ENCODE measurements at places on chromosomes 2 and 18.

DNA sequence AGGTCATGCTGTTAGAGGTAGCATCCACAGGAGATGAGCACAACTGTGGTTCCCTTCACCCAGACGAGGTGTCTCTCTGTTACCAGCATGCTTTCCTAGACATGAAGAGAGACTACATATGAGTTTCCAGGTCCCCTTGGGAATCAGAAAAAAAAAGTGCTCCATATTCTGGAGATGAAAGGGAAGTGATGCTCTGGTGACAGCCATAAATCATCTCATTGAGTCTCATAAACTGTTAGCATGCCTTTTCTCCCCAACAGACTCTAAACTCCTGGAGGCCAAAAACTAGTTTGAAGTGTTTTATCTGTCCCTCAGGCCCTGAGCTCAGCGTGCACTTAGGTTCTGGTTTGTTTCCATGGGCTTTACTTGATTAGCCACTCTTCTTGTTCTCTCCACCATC is 124.6 kb upstream of the CREB1 start:
- DNase-seq, result no peak

GRCh38 chr2:175318542-175318941 is 137.0 kb upstream of the ATP5MC3 start:
- no peak for DNase-seq

- no peak for DNase-seq
Measured at GRCh38 chr2:180442860-180443644, 436.0 kb upstream of the CWC22 start.

DNA sequence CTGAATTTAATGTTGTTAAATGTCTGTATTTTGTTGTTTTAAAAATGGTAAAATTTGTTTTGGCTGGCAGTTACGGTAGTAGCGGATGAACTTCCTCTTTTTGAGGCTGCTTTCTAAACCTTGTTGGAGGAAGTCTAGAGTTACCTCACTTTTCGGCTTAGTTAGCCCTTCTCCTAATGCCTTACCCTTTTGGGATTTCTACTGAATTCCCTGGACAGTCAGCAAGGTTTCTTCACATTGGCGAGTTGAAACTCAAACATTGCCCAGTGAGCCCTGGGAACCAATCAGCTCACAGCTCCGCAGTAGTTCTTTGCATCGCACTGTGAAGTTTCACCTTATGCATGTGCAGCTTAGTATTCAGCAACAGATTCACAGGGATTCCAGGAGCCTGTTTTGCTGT is 55.2 kb downstream of the TMEM247 start:
- peak; percentile 44 for DNase-seq

GRCh38 chr2:241666627-241667400 is 19.8 kb downstream of the DTYMK start:
- no peak for DNase-seq

- DNase-seq, result peak; percentile 52
Measured at GRCh38 chr2:197786010-197786877, 1.1 kb upstream of the BOLL start.

DNA sequence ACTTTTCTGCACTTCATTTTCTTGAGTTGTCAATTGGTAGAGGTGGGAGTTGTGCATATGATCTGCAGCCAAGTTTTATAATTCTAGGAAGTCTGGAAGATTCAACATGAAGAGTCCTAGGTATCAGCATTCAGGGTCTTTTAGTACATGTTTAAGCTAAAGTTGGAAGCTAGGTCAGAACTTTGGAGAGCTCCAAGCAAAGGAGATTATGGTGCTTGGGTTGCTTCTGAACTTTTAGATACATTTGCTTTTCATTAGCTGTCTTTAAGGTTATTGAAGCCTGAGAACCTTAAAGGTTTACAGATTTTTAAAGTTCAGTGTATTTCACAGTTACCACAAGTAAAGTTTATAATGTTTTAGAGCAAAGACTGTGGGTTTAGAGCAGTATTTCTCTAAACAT is 85.5 kb downstream of the EPC2 start:
- no peak for DNase-seq

- peak; percentile 23 for DNase-seq
Measured at GRCh38 chr2:224982910-224983711, 59.2 kb downstream of the DOCK10 start.

GRCh38 chr2:15673919-15674636 is 82.4 kb downstream of the DDX1 start:
- no peak for DNase-seq

GRCh38 chr2:204727368-204727767 is 182.1 kb downstream of the PARD3B start:
- no peak for DNase-seq

DNA sequence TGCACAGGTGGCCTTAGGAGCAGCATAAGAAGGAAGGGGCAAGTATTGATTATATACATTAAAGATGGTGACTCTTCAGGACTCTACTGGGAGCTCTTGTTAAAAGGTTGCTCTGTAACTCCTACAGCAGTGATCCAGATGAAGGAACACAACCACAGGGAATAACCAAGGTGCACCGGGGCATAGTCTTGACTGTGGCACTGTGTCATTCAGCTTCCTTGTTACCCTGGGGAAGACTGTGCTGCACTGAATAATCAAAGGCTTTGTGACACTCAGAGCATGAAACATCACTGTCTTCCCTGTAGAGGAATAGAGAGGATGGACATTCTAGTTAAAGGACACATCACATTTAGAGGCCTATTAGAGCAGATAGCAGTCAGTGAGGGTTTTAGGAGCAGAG is 105.3 kb downstream of the UBE2E3 start:
- no peak for DNase-seq

DNA sequence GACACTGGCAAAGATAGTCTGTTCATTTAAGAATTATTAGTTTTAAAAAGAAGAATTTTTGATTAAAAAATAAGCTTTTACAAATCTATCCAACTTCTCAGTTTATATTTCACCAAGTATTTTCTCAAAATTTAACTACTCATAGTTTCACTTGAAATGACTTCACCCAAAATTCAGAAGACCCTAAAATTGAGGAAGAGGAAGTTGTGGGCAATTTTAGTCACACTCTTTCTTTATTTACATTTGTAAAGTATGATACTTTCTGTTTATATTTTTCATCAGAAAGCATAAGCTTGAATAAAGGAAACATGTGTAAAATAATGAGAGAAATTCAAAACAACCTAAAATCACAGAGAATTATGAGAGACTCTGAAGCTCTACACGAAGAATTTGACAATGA is 278.8 kb upstream of the MEIS1 start:
- DNase-seq, result no peak

- no peak for DNase-seq
Measured at GRCh38 chr18:46820863-46821262, 64.0 kb upstream of the ST8SIA5 start.

DNA sequence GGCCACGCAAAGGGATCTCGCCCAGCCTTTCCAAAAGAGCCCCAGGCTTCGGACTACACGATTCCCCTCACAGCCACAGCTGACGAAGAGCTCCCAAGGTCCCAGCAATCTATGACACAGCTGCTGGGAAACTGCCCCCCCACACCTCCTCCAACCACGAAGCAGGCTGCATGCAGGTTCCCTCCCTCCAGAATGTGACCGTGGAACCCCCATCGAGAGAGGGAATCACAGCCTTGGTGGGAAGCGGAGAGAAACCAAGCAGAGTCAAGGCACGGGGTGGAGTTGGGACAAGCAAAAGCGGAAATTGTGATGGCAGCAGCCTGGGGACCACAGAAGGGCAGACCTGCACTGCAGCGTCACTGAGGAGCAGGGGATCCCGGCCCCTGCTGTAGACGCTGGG is 50.3 kb downstream of the KCNF1 start:
- DNase-seq, result no peak

DNA sequence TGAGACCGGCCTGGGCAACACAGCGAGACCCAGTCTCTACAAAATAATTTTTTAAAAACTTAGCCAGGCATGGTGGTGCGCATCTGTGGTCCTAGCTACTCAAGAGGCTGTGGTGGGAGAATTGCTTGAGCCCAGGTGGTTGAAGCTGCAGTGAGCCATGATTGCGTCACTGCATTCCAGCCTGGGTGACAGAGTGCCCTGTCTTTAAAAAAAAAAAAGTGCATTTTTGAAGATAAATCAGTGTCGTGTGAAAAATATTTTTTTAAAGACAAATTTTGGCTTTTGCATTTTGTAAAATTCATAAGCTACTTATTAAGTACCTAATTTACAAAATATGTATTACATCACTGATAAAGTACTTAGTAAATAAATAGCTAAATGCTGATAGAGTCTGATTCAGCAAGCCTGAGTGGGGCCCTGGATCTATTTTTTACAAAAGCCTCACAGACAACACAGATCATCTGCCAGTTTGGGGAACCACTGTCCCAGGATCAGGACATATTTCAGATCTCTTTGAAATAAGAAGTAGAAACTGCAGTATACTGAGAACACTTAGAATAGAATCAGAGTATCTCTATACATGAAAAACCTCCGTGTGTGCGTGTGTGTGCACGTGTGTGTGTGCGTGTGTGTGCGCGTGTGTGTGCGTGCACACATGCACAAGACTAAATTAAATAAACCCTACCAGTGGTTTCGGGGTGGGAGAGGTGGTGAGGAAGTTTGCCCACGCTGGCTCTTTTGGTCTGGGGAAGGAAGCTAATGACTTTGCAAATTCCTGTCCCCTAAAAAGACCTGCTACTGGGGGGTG is 61.6 kb downstream of the AAK1 start:
- DNase-seq, result no peak

All from GM13977 (cell line).